ENCODE measurements at places on chromosomes 1 and 21.

DNA sequence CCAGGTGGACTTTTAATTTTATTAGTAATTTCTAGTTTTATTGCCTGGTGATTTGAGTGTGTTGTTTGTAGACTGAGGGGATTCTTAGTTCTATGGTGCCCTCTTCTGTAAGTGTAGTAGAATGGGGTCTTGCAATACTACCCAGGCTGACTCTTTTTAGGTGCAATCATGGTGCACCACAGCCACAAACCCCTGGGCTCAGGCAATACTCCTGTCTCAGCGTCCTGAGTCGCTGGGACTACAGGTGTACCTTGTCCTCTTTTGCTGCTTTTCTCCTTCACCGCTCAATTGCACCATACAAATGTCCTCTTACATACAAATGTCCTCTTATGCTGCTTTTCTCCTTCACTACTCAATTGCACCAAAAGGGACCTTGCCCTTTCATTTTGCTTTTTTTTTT lies 43.1 kb downstream of the SCP2 start:
- DNase-seq, result no peak

DNA sequence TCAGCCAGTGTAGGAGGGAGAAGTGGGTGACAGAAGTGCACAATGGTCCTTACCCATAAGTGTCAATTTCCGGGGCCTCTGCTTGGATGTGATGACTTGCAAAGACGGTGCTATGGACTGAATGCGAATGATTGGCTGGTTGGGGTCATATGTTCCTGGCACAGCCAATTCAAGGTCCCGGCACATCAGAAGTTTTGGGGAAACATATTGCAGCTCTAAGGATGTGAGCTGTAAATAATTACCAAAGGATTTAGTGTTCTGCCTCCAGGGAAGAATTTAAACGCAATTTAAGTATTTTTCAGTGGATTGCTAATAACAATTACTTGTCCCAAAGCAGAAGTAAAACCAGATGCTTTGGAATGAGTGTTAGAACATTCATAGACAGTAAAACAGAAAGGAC lies 26.9 kb upstream of the EXOSC10 start:
- no peak for DNase-seq

- no peak for DNase-seq
Observed at GRCh38 chr1:245240648-245241165, 85.9 kb downstream of the KIF26B start.

- peak; percentile 66 for DNase-seq
Observed at GRCh38 chr1:205480349-205480985, 24.0 kb upstream of the CDK18 start.

GRCh38 chr1:155761736-155762405 lies 73.0 kb downstream of the DAP3 start:
- DNase-seq, result no peak

- peak; percentile 57 for DNase-seq
Observed at GRCh38 chr1:44652445-44653106, 21.7 kb downstream of the TMEM53 start.

GRCh38 chr1:232578651-232579195 lies 51.2 kb downstream of the SIPA1L2 start:
- no peak for DNase-seq

DNA sequence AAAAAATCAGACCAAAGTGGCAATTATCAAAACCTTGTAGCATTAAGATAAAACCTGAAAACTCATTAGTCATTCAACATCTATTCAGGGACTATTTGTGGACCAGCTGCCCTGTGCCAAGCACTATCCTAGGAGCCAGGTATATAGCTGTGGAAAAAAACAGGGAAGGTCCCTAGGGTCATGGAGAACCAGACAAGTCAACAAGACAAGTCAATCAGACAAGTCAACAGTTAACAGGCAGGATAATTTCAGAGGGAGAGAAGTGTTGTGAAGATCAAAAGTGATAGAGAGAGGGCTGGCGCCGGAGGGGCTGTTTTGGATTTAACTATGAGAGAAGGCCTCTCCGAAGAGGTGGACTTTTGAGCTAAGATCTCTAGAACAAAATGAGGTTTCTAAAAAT lies 3.3 kb upstream of the ATP1A4 start:
- DNase-seq, result no peak

- no peak for DNase-seq
Observed at GRCh38 chr1:3261969-3262579, 192.4 kb upstream of the ARHGEF16 start.

DNA sequence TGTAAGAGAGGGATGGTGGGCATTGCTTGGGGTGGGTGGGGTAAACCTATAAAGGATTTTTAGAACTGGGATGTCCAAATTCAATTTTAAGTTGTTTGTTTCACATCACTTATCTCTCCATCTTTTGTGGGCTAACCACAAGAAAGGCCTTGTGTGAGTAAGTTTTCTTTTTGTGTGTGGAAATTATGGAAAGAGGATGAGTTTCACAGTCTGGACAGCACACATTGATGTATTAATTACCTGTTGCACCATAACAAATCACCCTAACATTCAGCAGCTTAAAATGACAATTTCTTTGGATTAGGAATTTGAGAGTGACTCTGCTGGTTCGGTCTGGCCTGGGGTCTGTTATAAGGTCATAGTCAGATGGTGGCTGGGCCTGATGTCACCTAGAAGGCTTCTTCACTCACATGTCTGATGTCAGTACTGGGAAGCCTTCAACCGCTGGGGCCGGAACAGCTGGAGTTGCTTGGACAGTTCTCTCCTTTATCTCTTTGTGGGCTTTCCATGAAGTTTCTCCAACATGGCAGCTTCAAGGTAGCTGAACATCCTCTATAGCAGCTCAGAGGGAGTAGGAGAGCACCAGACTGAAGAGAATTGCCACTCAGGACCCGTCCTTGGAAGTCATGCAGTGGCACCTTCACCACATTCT lies 2.0 kb upstream of the COL9A2 start:
- no peak for DNase-seq

- no peak for DNase-seq
Observed at GRCh38 chr1:17066361-17067068, 12.7 kb upstream of the SDHB start.

DNA sequence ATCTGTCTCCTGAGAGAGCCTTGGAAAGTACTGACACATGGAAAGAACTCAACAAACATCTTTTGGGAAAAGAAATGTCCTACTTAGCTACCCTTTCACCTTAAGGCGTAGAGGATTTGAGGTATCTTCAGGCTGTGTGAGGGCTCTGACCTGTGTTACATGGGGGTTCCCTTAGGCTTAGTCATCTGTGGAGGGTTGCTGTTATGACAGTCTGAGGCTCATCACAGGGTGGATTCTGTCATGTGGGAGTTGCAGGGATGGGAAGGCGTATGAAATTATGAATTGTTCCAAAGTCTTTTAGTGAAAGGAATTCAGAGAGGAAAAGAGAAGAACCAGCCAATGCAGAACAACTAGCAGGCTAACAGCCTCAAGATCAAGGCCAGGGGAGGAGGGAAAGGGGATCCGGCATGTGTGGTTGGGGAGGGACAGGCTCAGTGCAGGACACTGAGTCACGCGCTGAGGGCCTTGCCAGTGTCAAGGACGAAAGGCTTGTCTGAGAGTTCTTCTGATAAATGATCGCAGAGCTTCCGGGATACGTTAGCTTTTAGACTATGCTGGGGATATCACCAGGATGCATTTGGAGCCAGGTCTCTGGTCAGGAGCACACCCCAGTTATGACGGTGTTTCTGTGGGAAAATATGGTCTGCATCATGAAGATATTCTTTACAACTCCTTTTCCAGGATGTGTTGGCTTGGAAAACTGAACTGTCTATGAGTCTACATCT lies 24.6 kb upstream of the PLA2G2C start:
- no peak for DNase-seq

- DNase-seq, result no peak
Observed at GRCh38 chr21:36200081-36200561, 43.5 kb downstream of the DOP1B start.

DNA sequence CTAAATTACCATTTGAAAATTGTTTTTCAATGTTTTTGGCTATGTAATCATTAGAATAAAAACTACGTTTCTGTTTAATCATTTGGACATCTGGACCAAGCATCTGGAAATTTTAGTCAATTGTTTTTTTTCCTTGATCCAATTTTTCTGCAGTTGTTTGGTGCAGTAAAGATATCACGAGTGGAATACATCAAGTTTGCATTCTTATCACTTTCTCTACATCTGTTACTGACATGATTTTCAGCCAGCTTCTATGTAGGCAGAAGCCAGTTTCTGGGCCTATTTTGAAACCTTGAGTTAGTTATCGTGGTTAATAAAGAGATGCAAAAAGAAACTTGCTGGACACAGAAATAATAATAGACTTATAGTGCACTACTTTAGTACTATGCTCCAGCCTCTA lies 277.9 kb upstream of the ADAMTS5 start:
- no peak for DNase-seq

- DNase-seq, result no peak
Observed at GRCh38 chr1:205936311-205936710, 6.9 kb downstream of the SLC26A9 start.

- DNase-seq, result no peak
Observed at GRCh38 chr1:208437401-208437800, 193.2 kb upstream of the PLXNA2 start.

- DNase-seq, result no peak
Observed at GRCh38 chr1:29390491-29391361, 154.4 kb downstream of the PTPRU start.

DNA sequence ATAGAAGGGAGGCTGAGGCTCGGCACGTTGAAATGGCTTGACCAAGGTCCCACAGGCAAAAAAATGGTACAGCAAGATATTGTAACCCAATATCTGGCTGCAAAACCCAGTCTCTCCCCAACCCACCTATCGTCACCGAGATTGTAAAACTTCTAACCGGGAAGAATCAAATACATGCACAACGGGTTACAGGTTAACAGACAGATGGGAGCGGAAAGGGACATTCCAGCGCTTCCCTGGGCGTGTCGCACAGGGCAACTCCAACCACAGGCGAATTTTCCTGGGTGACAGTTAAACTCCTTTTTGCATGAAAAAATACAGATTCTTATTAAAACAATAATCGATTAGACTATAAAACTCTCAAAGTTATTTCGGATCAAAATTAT lies 31.8 kb upstream of the JUN start:
- DNase-seq, result no peak

DNA sequence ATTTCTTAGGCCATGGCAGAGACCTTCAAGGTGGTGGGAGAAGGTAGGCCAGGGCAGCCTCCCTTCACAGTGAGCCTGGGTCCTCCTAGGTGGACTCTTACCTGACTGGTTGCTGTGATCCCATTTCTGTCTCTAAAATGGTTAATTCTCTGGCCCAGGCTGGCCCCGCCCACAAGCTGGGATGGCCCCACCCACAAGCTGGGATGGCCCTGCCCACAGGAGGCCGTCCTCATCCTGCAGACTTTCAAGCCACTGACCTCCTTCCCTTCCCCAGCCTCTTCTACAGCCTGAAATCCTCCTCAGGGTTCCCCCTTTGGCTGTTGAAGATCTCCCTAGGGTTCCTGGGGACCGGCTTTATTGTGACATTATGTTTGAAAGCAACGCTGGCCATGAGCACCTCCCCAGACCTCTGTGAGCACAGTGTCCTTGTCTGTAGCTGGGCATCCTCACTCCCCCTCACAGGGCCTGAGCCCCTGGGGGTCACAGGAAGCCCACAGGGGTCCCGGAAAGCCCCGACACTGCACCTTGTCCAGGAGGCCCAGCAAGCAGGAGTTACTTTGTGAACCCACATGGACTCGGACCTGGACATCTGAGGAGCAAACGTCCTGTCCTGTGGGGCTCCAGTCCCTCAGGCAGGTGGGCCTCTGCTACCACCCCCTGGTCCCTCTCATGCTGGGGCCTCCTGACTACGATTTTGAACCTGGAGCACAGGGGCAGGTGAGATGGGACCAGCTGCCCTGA lies 621.7 kb downstream of the MATN1 start:
- no peak for DNase-seq

- DNase-seq, result no peak
Observed at GRCh38 chr1:95974586-95974985, 740.6 kb downstream of the RWDD3 start.

- DNase-seq, result no peak
Observed at GRCh38 chr1:119097380-119097779, 43.1 kb downstream of the WARS2 start.

DNA sequence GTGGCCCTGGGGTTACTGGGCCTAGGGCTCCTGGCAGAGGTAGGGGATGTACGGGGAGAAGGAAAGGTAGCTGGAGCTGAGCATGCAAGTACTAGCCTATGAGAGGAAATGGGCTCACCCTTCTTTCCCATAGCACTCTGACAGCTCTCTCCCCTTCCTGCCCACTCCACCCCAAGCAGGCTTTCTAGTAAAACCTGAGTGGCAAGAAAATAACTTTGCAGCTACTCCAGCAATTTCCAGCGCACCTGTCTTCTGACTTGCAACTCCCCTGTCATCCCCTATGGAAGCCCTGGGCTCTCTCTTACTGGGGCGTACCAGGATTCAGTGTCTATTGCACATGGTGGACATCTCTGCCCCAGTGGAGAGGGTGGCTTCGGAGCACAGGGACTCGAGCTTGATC lies 6.7 kb upstream of the IVL start:
- DNase-seq, result no peak

GRCh38 chr1:109532365-109533136 lies 7.1 kb upstream of the GPR61 start:
- peak; percentile 85 for DNase-seq

DNA sequence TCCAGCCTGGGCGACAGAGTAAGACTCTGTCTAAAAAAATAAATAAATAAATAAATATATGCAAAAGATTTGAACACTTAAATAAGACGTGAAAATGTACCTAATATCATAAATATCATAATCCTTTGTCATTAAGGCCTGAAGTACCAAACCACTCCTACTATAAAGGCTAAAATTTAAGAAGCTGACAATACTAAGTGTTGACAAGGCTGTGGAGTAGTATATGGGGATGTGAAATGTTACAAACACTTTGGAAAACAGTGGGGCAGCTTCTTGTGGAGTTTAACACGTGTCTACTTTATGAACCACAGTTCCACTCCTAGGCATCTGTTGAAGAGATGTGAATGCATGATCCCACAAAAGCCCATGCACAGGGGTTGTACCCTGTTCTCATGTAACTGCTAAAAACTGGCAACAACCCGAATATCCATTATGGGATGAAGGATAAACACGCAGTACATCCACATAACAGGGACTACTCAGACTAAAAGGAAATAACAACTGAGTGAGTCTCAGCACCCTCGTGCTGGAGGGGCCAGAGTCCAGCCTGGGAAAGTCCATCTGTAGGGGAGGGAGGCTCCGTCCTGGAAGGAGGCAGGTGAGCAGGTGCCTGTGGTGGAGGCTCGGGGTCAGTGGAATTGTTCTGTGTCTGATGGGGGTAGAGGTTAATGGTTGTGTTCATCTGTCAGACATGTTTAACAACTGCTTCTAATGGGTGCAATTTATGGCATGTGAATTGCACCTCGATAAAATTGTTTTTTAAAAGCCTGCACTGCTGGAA lies 6.7 kb upstream of the SLC19A1 start:
- DNase-seq, result no peak

- DNase-seq, result no peak
Observed at GRCh38 chr1:166340709-166341108, 173.9 kb upstream of the FAM78B start.

- peak; percentile 20 for DNase-seq
Observed at GRCh38 chr1:116373431-116374352, 648 bp downstream of the ATP1A1 start.

- no peak for DNase-seq
Observed at GRCh38 chr1:41919131-41919530, 409 bp upstream of the HIVEP3 start.

GRCh38 chr1:58477390-58477789 lies 69.1 kb downstream of the OMA1 start:
- no peak for DNase-seq

- no peak for DNase-seq
Observed at GRCh38 chr1:65153635-65154034, 5.6 kb downstream of the AK4 start.

GRCh38 chr1:174726167-174726879 lies 273.4 kb upstream of the CACYBP start:
- DNase-seq, result no peak

Measured in stimulated activated CD8-positive, alpha-beta memory T cell treated with anti-CD3 and anti-CD28 coated beads, Interleukin-7, amount 100 ng/mL, for 4 hours (primary cell).